ENCODE measurements at places on chromosomes 2 and 18.

GRCh38 chr2:138782383-138782782 is 2.2 kb upstream of the NXPH2 start:
- DNase-seq = no peak

GRCh38 chr18:9862686-9863085 is 23.1 kb upstream of the TXNDC2 start:
- DNase-seq = no peak

DNA sequence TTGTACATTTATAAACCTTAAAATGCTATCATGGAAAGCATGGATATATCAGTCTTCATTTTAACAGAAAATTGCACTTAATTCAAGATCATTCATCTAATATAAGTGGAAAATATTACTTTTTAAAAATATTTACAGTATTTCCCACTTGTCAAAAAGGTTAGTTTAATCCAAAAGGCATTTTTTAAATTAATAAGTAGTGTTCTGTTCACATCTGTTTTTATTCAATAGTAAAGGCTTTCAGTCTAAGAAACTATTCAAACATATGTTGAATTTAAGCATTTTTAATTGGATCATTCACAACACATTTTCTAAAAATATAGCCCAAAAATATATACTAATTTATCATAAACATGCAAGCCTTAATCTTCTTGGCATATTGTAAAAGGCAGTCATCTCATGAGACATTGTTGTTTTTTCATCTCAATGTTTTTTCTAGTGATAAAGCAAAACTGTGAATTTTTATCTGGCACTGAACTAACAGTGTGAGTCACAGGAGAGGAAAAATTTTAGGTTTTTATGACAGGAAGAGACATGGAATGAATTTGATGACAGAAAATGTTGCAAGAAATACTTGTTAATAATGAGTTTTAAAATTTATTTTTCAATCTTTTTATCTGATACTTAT is 1642.5 kb upstream of the TMEFF2 start:
- DNase-seq = no peak

- DNase-seq = no peak
These were observed 577.0 kb downstream of the NR4A2 start for GRCh38 chr2:155755481-155755880.

Data from posterior vena cava (tissue), 2 donors.